ENCODE measurements at places on chromosomes 5 and 9.

- no peak for DNase-seq
Observed at GRCh38 chr9:88873635-88874034, 117.6 kb upstream of the S1PR3 start.

DNA sequence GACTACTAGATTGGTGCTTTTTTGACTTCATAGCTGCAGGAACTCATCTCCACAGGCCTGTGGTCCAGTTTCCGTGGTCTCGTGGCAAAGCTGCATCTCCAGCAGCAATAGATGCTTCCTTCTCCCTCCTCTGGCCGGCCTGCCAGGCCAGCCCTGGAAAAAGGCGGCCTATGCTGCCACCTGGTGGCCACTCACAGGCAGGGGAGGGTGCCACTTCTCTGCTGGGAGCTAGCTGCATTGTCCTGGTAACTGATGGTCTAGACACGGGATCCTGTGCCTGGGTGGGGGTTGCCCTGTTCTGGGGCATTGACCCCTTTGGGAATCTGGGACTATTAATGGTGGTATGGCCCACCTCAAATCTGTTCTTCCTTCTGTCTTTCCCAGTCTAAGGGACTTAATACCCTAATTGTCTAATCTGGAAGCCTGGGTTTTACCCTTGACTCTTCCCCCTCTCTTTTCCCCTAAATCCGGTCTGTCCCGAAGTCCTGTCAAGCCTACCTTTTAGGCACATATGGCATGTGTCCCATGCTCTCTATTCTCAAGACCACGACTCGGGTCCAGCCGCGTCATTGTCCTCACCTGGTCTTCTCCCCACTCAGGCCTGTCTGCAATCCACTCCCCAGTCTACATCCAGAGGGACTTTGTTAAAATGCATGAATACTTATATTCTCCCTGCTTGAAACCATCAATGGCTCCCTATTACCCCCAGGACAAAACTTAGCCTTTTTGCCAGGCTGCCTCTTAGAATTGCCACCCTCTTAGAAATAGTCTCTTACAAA lies 20.1 kb upstream of the PTGS1 start:
- peak; percentile 65 for DNase-seq

GRCh38 chr9:12162181-12162815 lies 530.9 kb upstream of the TYRP1 start:
- no peak for DNase-seq

DNA sequence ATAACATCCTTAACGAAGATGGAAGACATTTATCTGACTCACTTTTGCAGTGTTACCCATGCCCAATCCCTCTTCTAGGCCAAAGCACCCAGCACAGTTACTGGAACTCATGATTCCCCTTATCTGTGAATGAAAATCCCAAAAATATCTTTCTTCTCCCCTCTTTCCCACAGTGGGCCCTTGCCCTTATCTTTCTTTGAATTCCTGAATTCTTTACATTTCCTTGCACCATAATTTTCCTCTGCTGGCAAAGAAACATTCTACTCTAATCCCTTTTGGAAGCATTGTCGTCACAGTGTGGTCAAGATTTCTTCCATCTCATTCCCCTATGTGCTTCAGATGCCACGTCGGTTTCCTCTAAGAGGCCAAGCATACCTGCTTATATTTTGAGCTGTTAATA lies 135.9 kb upstream of the LIFR start:
- DNase-seq = no peak

- no peak for DNase-seq
Observed at GRCh38 chr9:137316012-137316981, 14.2 kb upstream of the NRARP start.

DNA sequence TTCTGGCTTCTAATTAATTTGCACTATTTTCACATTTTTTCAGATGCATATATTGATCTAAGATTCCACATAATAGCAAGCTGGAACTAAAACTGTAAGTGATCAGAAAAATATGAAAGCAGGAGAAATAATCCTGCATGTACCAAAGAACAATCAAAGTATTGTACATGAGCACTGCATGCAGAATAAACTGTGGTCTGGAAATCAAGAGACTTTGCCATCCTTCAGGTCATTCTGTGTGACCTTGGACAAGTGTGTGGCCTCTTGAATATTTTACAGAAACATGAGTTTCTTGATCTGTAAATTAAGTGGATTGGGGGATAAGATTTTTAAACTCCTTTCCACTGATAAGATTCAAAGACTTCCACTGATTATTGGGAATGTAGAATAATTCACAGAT lies 99.2 kb upstream of the GNAQ start:
- DNase-seq = no peak

DNA sequence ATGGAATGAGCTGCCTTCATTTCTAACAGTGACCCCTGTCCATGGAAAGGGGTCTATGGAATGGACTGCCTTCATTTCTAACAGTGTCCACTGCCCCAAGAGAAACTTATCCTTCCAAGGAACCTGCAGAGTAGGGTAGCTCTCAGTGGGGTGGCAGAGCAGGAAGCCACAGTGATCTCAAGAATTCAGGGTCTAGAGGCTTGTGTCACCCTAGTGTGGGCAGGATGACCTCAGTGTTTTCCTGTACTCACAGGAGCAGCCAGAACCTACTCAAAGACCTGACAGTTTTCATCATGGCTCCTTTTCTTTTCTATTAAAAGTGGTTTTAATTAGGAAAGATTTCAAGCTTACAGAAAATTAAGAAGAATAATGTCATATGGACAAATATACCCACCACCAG lies 27.5 kb downstream of the SEC61B start:
- DNase-seq = no peak

DNA sequence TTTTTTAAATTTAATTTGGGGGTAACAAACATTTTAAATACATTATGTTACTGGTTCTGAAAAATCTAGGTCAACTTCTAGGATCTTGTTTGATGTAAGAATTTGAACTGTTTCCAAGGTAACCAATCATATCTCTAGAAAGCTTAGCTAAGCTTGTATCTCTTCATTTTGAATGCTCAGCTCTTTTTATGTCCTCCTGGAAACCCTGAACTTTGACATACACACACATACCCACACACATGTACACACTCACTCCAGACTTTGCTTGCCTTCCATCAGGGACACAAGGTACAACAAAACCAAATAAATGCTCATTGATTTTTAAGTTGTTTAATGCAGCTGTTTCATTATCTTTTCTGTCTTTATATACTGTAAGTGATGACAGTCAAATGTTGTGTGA lies 178.5 kb downstream of the RAB3C start:
- no peak for DNase-seq

- DNase-seq = no peak
Observed at GRCh38 chr9:130265431-130266235, at the start of gene HMCN2. TSS of gene HMCN2 (plus strand) at chr9:130265760. CDS start at chr9:130265879, 119 bp downstream.

GRCh38 chr9:97910357-97910756 lies 11.9 kb downstream of the TRMO start:
- DNase-seq = no peak

DNA sequence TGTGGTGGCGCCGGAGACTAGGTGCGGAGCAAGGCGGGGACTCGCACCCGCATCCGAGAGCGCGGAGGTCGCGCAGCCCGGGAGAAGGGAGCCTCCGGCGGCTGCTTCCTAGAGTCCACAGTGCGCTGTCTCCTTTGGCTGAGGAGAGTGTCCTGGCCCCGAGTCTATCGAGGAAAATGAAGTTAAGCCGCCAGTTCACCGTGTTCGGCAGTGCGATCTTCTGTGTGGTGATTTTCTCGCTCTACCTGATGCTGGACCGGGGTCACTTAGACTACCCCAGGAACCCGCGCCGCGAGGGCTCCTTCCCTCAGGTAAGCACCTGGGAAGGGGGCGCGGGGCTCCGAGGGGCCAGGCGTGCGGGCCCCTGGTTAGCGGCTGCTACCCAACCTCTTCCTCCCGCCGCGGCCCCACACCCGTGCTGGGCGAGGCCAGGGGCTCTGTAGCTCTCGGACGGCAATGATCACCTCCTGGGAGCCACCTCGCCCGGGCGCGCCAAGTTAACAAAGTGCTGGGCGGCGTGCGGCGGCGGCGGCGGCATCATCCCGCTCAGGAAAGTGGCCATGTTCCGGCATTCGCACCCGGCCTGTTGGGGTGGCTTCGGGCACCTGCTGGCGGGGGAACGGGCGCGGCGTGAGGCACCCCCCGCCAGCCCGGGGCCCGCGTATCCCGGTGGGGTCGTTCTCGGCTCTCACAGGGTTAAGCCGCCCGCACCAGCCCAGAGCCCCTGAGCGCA lies 681 bp downstream of the MAN2A1 start:
- peak; percentile 1 for DNase-seq
